ENCODE measurements at places on chromosomes 2 and 18.

GRCh38 chr2:240432430-240432819 lies 3.0 kb upstream of the GPC1 start:
- DNase-seq = peak; percentile 5

DNA sequence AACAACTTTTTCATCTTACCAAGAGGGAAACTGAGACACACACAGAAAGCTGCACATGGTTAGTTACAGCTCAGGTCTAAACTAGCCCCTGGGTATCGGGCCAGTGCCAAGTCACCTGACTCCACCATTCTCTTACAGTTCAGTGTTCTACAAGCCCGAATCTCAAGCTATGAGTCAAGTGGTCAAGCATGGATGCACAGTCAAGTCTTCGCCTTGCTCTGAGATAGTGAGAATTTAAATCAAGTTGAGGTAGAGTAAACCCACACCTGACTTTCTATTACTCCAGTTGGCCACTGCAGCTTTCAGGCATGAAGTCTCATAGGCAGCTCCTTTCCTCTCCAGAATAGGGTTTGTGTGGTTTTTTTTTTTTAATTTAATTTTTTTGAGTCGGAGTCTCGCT lies 34.5 kb upstream of the ARL5A start:
- DNase-seq = no peak

DNA sequence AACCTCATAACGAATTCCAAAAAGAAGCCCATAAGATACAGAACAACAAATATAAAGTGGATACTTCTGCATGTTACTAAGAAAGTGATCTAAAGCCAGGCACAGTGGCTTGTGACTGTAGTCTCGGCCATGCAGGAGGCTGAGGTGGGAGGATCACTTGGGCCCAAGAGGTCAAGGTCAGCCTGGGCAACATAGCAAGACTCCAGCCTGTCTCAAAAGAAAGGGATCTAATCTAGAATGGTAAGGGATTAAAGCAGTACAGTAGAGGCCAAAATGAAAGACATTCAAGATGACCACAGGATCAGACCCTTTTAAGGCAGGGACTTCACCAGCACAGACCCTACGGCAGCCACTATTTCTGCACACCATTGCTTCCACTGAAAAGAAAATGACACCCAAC lies 3.8 kb downstream of the COBLL1 start:
- DNase-seq = no peak

GRCh38 chr2:27322301-27322765 lies 564 bp downstream of the MPV17 start:
- peak; percentile 29 for DNase-seq

DNA sequence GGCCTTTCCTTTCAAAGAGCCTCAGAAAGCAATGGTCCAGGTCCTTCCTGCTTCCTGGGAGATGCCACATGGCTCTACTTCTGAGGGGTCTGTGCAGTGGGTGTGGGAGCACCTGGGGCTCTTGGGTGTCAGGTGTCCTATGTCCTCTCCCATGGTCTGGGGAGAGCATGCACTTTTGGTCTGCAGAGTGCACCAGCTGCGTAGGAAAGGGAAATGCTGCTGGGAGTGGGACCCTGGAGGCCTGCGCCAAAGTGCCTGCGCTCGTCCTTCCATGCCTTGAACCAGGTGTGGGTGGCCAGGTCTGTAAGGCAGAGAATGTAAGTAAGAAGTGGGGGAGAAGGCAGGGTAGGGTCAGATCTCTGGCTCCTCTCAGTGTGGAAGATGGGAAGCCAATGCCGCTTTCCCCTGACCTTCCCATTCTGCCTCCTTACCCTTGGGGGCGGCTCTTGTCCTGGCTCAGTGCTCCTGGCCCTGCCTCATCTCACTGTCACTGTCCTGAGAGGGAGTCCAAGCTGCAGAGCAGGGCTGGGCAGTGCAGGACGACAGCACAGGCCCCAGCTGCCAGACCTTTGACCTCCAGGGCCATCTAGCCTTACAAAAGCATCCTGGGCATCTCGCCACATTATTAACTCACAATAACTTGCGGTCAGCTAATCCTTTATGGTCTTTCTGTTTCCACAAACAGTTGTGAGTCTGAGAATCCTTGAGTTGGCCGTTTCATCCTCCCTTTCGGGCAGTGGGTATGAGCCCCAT lies 6.6 kb upstream of the PROM2 start:
- DNase-seq = no peak

- no peak for DNase-seq
These were observed at the start of gene MALL for GRCh38 chr2:110115291-110116032. Gene MALL (minus strand): TSS chr2:110115822. CDS start chr2:110115792, 30 bp downstream.

- no peak for DNase-seq
These were observed 854.3 kb downstream of the LRRTM4 start for GRCh38 chr2:76667821-76668271.

DNA sequence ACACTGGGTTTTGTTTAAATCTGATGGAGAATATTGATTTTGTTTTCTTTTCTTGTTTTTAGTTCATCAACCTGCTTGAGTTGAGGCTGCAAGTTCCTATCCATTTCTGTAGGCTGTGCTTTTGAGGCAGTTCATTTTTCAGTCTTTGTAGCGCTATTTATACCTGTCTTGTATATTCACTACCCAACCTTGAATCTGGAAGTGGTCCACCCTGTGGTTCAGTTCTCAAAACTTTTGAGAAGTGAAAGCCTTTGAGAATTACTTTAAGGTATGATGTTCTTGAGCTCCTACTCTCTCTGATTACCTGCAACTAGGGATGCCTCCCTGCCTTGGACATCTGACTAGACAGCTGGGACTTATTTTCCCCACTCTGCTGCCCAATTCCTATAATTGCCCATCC lies 53.5 kb upstream of the KCNE4 start:
- no peak for DNase-seq

- no peak for DNase-seq
These were observed 323.2 kb upstream of the SLC39A10 start for GRCh38 chr2:195333869-195334268.

DNA sequence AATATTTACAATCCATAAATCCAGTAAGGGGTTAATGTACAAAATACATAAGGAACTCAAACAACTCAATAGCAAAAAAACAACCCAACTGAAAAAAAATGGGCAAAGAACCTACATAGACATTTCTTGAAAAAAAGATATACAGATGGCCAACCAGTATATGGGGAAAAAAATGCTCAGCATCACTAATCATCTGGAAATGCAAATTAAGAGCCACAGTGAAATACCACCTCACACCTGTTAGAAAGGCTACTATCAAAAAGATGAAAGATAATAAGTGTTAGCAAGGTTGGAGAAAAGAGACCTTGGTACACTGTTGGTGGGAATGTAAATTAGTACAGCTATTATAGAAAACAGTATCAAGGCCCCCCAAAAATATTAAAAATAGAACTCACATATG lies 14.6 kb downstream of the AP1S3 start:
- no peak for DNase-seq

DNA sequence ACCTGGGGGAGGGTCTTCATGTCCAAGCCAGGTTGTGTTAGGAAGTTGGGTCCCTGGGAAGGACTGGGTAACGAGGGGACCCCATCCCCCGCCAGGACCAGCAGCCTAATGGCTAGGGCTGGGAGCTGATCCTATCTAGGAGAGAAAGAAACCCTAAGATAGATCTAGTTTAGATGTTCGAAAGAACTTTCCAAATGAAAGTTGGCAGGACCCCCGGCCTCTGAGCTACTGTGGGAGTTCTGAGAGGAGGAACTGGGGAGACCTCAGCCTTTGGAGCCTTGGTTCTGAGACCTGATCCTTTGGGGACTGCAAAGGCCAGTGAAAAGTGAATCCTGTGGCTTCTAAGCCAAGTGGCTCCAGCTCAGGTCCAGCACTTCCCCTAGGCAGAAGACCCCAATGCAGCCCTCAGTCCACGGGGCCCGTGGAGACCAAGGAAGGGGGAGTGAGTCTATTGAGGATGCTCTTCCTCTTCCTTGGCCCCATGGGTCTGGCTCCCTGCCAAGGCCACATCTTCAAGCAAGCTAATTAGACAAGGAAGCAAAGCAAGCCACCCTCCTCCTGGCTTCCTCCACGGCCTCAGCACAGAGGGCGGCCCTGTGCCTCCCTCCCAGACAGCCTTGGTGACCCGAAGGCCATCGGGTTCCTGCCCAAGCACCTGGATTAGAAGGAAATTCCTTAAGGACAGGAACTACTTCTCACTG lies 23.5 kb downstream of the CCT7 start:
- DNase-seq = no peak

- DNase-seq = no peak
These were observed 262.7 kb upstream of the EPAS1 start for GRCh38 chr2:46034535-46034934.

GRCh38 chr2:239316562-239317465 lies 84.0 kb downstream of the HDAC4 start:
- no peak for DNase-seq

DNA sequence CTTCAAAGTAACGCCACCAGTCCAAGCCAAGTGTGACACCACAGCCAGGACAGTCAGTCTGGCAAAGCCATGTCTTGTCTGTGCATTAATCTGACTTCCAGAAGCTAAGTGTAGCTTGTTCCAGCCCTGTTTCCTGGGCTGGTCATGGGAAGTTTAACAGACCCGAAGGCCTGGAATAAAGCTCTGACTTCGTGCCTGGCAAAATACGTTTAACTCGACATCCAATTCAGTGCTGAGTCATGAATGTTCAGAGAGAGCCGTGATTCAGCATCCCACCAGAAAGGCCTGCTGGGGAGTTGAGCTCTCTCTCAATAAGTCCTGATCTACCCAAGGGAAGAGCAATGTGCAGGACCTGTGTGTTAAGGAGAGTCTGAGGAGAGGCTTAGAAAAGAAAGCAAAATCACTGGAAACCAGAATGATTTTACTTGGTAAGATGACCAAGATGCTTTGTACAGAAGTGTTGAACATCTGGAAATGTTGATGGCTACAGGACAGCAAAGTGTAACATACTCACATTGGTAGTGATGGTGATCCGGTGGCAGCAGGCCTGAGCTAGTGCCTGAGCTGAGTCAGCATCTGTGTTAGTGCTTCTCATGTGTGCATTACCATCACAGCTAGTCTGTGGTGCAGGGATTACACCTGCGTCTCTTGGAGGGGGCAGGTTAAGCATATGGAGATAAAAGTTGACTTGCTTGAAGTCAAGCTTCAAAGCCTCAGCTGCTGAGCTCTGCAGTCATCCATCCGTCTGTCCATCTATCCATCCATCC lies 743.7 kb upstream of the HS6ST1 start:
- DNase-seq = no peak

DNA sequence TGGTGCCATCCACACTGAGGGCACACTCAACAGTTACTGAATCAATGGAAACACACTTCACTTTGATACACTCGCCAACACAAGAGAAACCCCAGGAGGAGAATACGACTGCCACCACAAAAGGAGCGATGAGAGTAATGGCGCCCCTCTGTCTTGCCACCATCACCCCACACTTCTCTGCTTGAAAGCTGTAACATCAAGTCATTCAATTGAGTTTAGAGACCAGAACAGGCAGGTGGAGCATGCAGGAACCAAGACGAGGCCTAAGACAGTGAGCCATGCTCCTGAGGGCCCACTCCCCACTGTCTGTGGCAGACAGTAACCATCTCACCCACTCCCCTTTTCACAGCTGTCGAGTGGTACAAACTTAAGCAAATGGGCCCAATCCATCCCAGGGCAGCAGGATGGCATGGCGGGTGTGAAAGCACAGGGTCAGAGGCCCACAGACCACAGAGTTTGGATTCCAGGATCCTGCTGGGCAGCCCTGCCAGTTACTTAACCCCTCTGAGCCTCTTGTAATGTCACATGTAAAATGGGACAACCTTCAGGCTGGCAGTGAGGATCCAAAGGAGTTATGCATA lies 101.9 kb downstream of the TNS1 start:
- DNase-seq = no peak

- DNase-seq = no peak
These were observed 10.8 kb upstream of the MYO1B start for GRCh38 chr2:191234376-191234775.

DNA sequence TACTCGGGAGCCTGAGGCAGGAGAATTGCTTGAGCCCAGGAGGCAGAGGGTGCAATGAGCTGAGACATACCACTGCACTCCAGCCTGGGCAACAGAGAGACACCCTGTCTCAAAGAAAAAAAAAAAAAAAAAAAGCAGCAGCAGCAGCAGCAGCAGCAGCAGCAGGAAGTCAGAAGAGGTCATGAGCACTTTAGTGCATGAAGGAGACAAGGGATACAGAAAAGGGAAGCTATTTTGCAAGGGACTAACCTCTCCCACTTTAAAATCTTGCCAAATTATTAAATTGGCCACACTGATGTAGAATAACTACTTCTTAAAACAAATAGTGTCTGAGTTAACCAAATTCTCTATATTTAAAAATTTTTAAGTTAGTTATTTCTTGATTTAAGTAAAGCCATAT lies 113.4 kb upstream of the PDE1A start:
- no peak for DNase-seq

GRCh38 chr2:55014962-55015939 lies 35.0 kb downstream of the RTN4 start:
- DNase-seq = peak; percentile 67

DNA sequence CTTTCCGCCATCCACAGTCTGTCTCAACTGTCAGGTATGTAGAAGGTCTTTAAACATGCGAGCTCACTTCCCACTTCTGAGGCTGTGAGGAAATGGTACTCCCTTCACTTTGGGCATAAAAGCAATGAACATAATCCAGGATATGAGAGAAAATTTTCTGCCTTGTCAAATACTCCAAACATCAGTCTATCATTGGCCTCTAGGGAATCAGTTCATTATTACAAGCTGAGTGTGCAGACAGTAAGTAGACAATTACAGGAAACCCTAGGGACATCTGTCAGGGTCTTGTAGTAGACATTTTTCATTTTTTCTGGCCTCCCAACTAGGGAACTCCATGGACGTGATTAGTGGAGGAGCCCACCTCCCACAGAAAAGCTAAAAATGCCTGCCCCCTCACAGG lies 13.6 kb upstream of the APCDD1 start:
- no peak for DNase-seq

- DNase-seq = no peak
These were observed 559.8 kb upstream of the REG3G start for GRCh38 chr2:78465707-78466106.

GRCh38 chr2:173458991-173459780 lies 104.5 kb downstream of the CDCA7 start:
- no peak for DNase-seq

- DNase-seq = no peak
These were observed at the start of gene MGAT5 for GRCh38 chr2:134253804-134254203. Gene MGAT5 (plus strand): TSS chr2:134254072. CDS start chr2:134254404, 332 bp downstream.

Measured in WERI-Rb-1 (cell line).